ENCODE measurements at places on chromosomes 16 and 17.

DNA sequence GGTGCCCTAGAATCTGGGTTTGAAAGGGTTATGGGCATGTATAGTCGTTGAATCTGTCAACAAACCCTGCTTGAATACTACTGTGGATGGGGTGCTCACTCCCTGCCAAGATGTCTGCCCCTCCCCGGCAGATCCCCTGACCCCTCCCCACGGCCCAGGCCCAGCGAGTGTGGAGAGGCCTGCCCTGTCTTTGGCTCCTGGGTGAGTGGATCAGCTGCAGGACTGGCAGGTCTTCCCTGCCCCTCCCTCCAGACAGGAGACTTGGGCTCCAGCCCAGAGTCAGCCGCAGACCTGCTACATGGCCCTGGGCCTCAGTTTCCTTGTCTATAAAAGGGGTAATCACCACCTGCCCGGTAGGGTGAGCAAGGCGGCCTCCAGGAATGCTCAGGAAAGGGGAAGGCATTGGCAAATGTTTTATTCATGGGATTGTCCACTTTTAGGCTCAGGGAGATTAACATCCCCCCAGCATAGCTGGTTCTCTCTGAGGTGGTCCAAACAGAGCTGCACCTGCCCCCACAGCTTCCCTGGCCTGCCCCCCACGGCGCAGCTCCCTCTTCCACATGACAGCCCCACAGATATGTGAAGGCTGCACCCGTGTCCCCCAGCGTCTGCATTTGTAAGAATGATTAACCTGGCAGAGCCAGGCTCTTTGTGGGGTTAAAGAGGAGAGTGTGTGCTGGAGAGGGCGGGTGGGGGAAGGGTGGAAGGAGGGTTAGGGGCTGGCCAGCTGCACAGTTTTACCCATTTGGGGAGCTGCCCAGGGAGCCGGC, 18.5 kb upstream of the SPNS2 start:
- DNase-seq: no peak

- DNase-seq: no peak
Observed at GRCh38 chr17:42979511-42980273, at the start of gene PTGES3L. TSS of gene PTGES3L (minus strand) at chr17:42980080. CDS start at chr17:42980053, 27 bp downstream.

GRCh38 chr17:562174-562573, 152.5 kb downstream of the VPS53 start:
- no peak for DNase-seq

- no peak for DNase-seq
Observed at GRCh38 chr17:80053102-80053501, 16.7 kb downstream of the CCDC40 start.

GRCh38 chr16:14301169-14302030, 230.3 kb downstream of the MRTFB start:
- DNase-seq: no peak

DNA sequence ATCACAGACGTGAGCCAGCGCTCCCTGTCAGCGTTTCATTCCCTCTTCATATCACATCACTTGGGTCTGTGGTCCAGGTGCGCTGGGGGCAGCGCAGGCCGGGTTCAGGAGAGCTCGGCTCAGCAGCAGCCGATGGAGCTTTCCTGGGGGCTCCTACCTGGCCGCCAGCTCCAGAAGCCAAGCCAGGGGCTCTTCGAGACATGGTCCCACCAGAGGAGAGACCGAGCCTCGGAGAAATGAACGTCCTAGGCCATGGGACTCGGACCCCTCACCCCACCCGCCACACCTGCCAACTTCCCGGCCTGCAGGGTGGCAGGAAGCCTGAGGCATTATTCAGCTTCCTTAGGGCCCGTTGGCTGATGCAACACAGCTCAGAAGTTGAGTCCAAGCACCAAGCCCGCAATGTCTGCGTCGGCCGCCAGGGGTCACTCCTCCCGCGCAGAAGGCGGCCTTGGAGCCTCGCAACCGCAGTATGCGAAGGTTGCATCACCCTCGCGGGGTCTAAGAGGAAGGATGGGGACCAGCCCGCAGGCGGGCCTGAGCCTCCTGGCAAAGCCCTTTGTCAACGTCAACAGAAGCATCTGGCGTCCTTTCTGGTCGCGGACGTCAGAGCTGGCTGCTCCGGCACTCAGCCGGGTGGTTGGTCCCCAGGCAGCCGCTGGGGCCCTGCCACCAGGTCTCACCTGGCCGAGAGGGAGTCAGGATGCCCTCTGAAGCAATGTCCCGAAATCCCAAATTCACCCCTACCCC, 13.2 kb upstream of the KLHDC4 start:
- DNase-seq: peak; percentile 79

GRCh38 chr16:27432558-27432957, 30.6 kb downstream of the IL21R start:
- DNase-seq: no peak

DNA sequence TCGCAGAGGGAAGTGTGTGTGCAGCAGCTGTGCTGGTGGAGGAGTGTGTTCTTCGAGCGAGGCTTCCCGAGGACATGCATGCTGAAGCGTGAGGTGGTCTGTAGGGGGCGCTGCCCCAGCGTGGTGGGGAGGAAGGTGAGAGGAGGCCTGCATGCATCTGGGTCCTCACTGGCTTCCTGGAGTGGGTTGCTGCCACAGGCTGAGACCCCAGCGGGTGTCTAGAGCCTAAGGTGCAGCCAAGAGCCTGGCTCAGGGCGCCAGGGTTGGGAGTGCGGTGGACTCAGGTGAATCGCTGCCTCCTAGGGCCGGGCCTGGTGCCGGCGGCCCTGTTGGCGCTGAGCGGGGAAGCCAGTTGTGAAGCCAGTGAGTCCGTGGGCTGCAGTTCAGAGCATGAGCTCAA, 7.5 kb upstream of the HSD3B7 start:
- DNase-seq: no peak

DNA sequence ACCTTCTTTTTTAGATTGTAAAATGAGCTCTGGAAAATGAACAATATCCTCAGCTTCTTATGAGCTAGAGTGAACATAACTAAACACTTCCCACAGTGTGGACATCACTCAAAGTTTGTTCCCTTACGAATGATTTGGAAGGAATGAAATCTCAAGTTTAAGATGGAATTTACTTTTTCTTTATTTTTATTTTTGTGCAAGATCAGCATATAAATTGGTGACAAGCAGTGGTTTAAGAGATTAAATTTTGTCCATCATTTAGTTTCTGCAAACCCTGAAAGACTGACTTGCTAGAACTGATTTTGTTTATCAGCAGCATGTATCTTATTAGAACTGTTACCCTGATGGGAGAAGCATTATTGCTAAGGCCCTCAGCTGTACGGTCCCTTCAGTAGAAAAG, 420.1 kb downstream of the CDH8 start:
- no peak for DNase-seq

- DNase-seq: no peak
Observed at GRCh38 chr17:40415390-40415789, 2.3 kb downstream of the TOP2A start.

GRCh38 chr16:10103700-10104099, 78.5 kb downstream of the GRIN2A start:
- DNase-seq: no peak

DNA sequence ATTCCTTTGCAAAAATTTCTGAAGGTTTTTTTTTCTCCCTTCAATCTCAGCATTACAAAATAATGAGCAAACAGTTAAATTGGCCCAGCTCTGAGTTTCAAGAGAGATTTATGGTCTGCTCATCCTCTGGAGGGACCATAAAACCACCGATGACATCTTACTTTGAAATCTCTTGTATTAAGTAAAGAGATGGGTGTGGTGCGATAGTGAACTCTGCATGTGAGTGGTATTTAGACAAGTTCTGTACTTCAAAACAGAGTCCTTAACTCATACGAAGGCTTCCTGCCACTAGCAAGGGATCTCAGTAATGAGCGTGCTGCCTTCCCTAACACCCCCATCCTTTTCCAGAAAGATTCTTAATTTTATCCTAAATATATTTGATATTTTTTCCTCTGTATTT, 2.1 kb downstream of the FAM20A start:
- DNase-seq: no peak

DNA sequence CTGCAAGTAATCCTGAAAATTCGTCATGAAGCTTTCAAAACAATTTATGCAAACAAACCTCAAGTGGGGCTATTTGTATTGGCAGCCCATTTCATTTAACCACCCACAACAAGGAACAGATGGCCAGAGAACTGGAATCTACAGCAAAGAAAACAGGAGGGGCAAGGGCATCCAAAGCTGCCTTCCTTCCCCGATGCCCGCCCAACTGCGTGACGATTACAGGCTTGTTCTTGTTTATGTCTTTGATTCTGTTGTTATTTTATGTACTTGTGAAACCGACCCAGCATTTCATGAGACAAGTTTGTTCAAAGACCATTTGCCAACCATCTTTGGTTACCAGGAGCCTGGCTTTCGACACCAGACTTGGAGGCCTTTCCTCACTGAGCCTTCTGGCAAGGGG, 59.1 kb upstream of the IRX6 start:
- DNase-seq: no peak

GRCh38 chr17:43220511-43221125, 7.8 kb downstream of the CCDC200 start:
- no peak for DNase-seq

- no peak for DNase-seq
Observed at GRCh38 chr16:88506723-88507122, 53.6 kb downstream of the ZFPM1 start.

- DNase-seq: no peak
Observed at GRCh38 chr16:78155791-78156345, 56.4 kb downstream of the WWOX start.

DNA sequence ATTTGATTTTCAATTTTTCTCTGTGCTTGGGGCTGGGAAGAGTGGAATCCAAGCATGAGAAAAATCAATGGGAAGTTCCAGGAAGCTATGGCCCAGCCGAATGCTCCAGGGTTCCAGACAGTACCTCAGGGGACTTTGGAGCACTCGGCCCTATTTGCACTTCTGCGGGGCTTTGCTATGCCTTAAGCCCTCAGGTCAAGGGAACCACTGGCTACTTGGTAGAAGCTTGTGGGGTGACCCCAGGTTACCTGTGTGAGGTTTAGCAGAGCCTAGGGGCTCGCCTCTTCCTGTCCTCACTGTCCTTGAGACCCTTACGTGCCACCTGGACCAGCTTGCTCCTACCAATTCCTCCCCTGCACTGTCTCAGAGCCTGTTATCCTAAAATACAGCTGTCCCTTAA, 121.3 kb downstream of the MGAT5B start:
- no peak for DNase-seq

GRCh38 chr16:80687606-80688005, 116.8 kb downstream of the CDYL2 start:
- no peak for DNase-seq

DNA sequence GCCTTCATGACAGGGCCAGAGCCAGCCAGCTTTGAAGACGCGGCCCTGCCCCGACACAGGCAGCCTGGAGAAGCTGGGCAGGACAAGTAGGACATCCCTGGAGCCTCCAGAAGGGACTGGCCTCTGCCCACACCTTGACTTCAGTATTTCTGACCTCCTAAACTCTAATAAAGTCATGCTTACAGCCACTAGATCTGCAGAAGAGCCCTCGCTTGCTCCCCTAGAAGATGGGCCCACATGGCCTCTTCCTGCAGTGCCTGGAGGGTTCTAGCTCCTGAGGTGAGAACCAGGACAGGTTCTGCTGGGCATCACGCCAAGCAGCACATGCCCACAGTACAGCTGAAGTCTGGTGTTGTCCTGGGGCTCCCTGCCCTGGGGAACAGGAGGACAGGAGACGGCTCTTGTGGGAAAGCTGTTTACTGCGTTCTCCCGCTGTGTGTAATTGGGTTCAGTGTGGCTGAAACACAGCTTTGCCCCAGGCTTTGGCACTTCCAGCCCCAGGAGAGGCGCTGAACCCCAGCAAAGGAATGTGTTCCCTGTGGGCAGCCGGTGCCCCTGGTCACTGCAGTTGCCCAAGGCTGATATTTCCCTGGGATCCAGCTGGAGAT, 2.6 kb downstream of the APRT start:
- no peak for DNase-seq

GRCh38 chr16:65641049-65641761, 519.3 kb upstream of the CDH11 start:
- no peak for DNase-seq

GRCh38 chr16:75761108-75761507, 34.8 kb upstream of the CPHXL start:
- DNase-seq: no peak

GRCh38 chr16:27448532-27449433, 46.8 kb downstream of the IL21R start:
- DNase-seq: no peak

GRCh38 chr17:17472333-17472920, 4.4 kb upstream of the MED9 start:
- no peak for DNase-seq

DNA sequence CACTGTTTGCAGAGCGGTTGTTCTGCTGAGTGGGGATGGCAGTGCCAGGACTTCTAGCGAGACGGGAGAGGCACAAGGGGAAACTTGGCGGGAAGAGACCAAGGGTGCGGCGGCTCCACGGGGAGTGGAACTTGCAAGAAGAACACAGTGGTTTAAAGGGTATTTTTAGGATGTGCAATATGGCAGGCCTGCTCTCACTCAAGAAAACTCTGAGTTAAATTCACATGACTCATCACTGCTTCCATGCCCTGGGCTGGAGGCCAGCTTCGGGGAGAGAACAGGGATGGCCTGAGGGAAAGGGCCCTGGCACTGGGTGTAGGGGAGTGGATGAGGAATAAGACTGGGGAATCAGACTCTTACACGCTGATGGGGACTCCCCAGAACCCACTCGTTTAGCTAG, 13.3 kb upstream of the CD300LD start:
- DNase-seq: no peak

DNA sequence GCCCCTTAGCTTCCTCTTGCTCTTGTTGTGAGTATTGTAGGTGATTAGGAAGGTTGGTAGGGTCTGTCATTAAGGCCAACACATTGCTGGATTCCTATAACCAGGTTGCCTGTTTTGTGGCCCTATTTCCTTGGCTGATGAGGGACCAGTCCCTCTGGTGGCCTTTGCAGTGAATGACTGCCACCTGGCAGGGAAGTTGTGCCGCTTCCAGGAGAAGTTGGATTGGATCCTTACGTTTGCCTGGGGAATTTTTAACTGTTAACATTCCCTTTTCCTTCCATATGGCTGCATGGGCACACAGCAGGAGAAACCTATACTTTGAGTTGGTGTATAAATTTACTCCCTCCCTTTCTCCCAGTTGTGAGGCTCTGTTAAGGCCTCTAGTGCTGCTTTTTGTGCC, 32.4 kb downstream of the LCMT1 start:
- DNase-seq: no peak

- DNase-seq: no peak
Observed at GRCh38 chr16:82756283-82756599, 129.5 kb downstream of the CDH13 start.

DNA sequence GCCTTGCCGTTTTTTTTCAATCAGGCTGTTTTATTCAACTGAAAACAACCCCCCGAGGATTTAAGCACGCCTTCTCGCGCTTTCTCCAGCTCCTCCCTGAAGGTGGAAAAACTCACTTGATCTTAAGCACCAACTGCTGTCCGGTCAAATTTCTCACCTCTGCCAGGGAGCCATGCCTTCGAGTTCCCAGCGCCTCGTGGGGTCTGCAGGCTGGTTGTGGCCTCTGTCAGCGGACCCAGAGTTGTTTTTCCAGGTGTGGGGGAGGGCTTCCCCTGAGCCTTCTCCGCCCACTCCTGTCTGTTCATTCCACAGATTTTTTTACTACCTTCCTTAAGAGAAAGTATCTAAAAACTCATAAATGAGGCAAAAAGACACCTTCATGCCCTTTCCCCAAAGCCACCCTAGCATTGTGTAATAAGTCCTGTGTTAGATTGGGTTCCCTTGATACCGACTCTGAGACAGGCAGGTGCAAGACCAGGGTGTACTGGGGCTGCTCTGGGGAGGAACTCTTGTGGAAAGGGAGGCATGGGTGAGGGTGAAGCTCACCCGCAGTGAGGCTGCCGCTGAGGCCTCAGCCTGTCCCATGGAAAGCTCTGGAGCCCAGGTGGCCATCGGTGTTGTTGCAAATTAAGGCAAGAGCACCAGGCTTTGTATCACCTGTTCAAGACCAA, 101.6 kb downstream of the AXIN2 start:
- DNase-seq: no peak

All from stimulated activated CD4-positive, alpha-beta T cell treated with anti-CD3 and anti-CD28 coated beads, Interleukin-1b, Interleukin-23, amount 100 ng/mL, for 1 hour (primary cell).